Caudate nucleus (tissue), 63 donors: ENCODE measurements at places on chromosomes 1 and 21.
A peak's percentile ranks its signal among the peaks of the same experiment; 100 is the strongest.

DNA sequence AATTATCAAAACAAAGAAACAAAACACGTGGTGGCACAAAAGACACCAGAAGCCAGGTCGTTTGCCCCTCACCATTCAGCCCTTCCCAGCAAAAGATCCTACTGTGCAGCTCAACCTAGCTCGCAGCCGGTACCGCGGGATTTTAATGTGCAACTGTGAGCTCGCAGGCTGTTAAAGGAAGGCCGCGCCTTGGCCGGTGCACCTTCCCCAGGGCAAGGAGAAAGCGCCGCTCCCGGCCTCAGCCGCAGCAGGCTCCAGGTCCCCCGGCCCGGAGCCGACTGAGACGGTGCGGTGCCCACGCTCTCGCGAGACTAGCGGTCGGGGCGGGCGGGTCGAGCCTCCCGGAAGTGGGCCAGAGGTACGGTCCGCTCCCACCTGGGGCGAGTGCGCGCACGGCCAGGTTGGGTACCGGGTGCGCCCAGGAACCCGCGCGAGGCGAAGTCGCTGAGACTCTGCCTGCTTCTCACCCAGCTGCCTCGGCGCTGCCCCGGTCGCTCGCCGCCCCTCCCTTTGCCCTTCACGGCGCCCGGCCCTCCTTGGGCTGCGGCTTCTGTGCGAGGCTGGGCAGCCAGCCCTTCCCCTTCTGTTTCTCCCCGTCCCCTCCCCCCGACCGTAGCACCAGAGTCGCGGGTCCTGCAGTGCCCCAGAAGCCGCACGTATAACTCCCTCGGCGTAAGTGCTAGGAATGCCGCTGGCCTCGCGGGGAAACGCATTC is at the start of gene AGL:
TSS of gene AGL (plus strand) at position 618 of the 715 bp plus-strand sequence. CDS start 682 bp downstream, outside the sequence.
- DNase-seq: peak; percentile 81

DNA sequence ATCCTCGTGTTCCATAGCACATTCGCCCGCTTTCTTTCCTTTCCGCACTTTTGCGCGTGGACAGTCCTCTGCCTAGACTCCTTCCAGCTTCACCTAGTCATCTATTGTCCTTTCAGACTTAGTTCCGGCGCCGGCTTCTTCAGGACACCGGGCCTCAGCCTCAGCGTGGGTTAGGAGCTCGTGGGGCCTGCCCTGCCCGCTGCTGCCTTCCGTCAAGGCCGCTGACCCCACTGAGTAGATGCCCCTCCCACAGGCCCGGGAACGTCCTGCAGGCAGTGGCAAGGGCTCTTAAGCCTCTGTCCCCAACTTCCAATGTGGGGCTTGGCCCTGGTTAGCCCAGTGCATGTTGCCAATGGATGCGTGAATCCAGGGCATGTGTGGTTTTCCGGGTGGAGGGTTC is 11.4 kb downstream of the DMRTB1 start:
- DNase-seq: no peak

- no peak for DNase-seq
These were observed 40.8 kb downstream of the GLUL start for GRCh38 chr1:182350839-182351238.

DNA sequence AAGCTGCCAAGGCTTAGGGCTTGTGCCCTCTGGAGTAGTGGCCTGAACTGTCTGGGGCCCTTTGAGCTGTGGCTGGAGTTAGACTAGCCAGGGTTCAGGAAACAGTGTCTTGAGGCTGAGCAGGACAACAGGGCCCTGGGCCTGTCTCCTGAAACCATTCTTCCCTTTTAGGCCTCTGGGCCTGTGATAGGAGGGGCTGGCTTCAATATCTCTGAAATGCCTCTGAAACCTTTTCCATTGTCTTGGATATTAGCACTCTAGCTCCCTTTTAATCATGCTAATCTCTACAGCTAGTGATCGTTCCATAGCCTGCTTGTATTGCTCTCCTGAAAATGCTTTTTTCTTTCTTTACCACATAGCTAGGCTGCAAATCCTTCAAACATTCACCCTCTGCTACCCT is 135.3 kb downstream of the ADGRL4 start:
- DNase-seq: no peak

GRCh38 chr1:241177660-241178059 is 179.3 kb downstream of the RGS7 start:
- DNase-seq: no peak

GRCh38 chr1:29342983-29343382 is 106.7 kb downstream of the PTPRU start:
- no peak for DNase-seq

DNA sequence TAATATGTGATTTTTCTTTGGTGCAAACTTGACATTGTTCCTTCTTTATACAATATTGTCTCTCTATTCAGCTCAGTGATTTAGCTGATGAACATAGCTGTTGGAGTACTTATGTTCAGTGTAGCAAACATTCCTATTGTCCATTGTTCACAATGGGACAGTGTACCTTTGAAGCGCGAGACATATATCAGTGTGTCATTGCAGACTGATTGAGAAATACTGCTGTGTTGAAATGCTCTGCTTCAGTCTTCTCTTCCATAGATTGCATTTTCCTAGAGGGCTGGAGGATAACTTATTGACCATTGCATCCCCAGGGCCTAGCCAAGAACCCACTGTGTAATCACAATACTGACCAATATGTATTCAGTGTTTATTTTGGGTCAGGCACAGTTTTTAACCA is 46.5 kb downstream of the HLX start:
- no peak for DNase-seq

- DNase-seq: no peak
These were observed 504 bp upstream of the SDHC start for GRCh38 chr1:161313554-161314200.

GRCh38 chr1:55828044-55828443 is 612.9 kb upstream of the USP24 start:
- no peak for DNase-seq

DNA sequence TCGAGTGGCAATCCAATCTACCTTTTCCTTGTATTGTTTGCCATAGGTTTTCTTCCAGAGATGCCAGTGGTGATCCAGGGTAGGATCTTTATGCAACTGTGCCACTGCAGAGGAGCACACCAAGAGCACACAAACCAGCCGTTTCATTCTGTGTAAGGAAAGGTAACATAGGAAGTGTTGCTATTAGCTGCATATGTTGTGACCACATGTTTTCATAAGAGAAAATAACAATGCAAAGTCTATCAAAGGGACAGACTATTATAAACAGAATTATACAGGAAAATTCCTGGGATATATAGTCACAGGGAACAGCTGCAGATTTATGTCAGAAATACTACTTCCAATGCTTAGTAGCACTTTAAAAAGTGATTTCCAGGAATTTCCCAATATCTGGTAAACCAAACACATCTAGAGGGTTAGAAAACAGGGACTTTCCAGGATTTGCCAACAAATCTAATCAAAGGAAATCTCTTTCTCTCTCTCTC is 919 bp downstream of the CTSS start:
- DNase-seq: no peak
